ENCODE measurements at places on chromosomes 6 and 20.

DNA sequence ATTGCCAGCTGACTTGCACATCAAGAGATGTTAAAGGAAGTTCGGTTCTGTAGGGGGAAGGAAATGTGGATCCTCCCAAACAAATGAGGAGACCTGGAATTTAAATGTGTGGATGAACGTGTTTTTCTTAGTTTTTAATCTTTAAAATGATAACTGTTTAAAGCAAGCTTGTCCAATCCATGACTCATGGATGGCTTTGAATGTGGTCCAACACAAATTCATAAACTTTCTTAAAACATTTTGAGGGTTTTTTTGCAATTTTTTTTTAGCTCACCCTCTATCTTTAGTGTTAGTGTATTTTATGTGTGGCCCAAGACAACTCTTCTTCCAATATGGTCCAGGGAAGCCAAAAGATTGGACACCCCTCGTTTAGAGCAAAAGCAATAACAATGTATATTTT, 12.6 kb downstream of the TUBB2B start:
- no peak for DNase-seq

DNA sequence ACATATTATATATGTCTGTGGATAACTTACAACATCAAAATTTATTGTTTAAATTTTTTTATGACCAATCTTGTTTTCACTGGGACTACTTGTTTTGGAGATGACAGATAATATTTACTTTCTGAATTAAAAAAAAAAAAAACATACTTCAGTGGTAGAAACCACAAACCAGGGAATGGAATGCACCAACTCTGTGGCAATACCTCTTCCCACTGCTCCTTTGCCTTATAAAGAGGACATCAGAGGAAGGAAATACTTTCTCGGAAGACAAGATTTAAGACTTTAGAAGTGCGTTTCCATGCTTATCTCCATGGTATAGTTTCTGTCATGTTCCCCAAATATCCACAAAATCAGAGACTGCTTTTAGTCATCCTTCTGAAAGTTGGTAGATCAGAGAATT, 1241.1 kb upstream of the EYS start:
- DNase-seq, result no peak

GRCh38 chr6:24307881-24308280, 50.0 kb downstream of the DCDC2 start:
- no peak for DNase-seq

GRCh38 chr20:5160882-5161281, 34.1 kb downstream of the CDS2 start:
- no peak for DNase-seq

Measured in iPS DF 6.9 (cell line).